ENCODE measurements at places on chromosomes 7 and 10.

GRCh38 chr10:130180416-130180815, 44.2 kb downstream of the GLRX3 start:
- DNase-seq = no peak

GRCh38 chr7:119561751-119562150, 711.2 kb upstream of the KCND2 start:
- DNase-seq = no peak

GRCh38 chr10:22984066-22984465, 56.2 kb downstream of the ARMC3 start:
- no peak for DNase-seq

- no peak for DNase-seq
These were observed 107.2 kb upstream of the INHBA start for GRCh38 chr7:41809940-41810576.

GRCh38 chr7:111235709-111236108, 144.8 kb downstream of the LRRN3 start:
- no peak for DNase-seq

DNA sequence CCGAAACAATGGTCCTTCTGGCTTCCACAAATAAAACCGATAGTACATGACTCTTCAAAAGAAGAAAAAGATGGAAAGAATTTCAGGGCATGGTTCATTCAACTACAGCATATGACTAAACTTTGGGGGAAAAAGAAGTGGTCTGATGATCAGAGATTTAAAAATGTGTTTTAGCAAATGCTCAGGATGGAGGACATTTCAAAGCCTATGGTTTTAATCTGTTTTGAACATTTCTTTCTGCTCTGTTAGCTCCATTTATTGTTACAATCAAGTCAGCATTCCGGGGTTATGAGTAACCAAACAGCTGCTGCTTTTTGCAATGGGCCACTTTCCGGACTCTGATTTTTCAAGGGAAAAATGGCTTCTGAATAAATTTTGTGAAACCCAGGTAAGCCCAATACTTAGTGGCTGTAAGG, 142.4 kb downstream of the CUBN start:
- DNase-seq = no peak

- no peak for DNase-seq
These were observed 55.4 kb downstream of the TBXAS1 start for GRCh38 chr7:139884441-139884840.

DNA sequence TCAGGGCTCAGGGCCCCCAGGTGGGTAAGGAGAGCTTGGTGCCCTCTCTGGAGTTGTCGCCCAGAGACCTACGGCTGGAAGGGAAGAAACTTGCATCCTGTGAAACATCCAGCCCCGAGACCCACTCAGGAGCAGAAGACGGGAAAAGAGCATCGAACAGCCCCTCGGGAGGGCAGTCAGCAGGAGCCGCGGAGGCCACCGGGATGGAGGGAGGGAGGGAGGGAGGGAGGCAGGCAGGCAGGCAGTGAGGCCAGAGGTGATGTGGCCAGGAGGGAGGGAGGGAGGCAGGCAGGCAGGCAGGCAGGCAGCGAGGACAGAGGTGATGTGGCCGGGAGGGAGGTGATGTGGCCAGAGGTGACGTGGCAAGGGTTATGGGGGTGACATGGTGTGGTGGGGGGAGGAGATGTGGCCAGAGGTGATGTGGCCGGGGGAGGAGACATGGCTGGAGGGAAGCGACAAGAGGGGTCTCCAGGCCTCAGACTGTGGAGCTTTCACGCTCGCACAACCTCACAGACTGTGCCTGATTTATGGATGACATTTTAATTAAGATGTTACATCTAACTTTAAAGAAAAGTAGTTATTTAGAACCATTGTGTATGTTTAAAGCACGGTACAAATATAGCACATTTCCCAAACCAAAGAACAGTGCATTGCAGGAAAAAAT, 141.1 kb downstream of the DIP2C start:
- no peak for DNase-seq

- no peak for DNase-seq
These were observed 23.7 kb upstream of the CCDC172 start for GRCh38 chr10:116300542-116300941.

- DNase-seq = no peak
These were observed 55.6 kb downstream of the C1GALT1 start for GRCh38 chr7:7237978-7238267.

- DNase-seq = no peak
These were observed 94.4 kb downstream of the GLRX3 start for GRCh38 chr10:130230611-130231010.

GRCh38 chr10:110461088-110461487, 36.6 kb upstream of the DUSP5 start:
- DNase-seq = no peak

GRCh38 chr10:228366-228765, 93.1 kb downstream of the ZMYND11 start:
- DNase-seq = no peak

- DNase-seq = no peak
These were observed 31.1 kb downstream of the ZC3HAV1 start for GRCh38 chr7:139078399-139078798.

- no peak for DNase-seq
These were observed 3.3 kb downstream of the PCDH15 start for GRCh38 chr10:54797636-54798321.

GRCh38 chr7:112105584-112106530, 100.3 kb downstream of the DOCK4 start:
- no peak for DNase-seq

GRCh38 chr7:39691821-39692220, 68.4 kb downstream of the RALA start:
- no peak for DNase-seq

- no peak for DNase-seq
These were observed 181.6 kb downstream of the NXPH1 start for GRCh38 chr7:8615019-8615418.

DNA sequence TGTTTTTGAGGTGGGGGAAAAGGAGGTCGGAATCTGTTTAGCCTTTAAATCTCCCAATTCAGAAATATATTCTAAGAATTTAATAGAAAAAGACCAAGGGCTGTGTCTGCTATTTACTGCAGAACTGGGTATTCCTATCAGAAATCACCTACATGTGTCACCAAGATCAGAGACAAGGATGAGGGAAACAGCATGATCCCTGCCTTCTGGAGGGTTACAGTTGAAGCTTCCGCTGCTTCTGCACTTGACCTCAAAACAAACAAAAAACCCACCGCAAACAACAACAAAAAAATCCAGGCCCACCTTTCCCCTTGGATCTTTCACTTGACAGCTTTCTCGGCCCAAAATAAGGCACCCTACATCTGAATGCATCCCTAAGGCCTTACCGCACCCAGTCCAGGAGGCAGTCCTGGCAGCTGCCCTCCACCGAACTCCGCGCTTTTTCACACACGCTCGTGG, 750 bp upstream of the CDK14 start:
- DNase-seq = no peak

GRCh38 chr7:143504215-143504936, 26.7 kb downstream of the TAS2R41 start:
- no peak for DNase-seq

GRCh38 chr10:124849111-124849773, 47.6 kb downstream of the ABRAXAS2 start:
- DNase-seq = no peak

- DNase-seq = no peak
These were observed 38.6 kb upstream of the MET start for GRCh38 chr7:116633131-116633988.

GRCh38 chr7:71972534-71972933, 439.6 kb downstream of the CALN1 start:
- DNase-seq = no peak

- no peak for DNase-seq
These were observed 141.9 kb upstream of the RHEB start for GRCh38 chr7:151661587-151661986.

GRCh38 chr10:107579970-107580369, 415.5 kb upstream of the SORCS1 start:
- DNase-seq = no peak

DNA sequence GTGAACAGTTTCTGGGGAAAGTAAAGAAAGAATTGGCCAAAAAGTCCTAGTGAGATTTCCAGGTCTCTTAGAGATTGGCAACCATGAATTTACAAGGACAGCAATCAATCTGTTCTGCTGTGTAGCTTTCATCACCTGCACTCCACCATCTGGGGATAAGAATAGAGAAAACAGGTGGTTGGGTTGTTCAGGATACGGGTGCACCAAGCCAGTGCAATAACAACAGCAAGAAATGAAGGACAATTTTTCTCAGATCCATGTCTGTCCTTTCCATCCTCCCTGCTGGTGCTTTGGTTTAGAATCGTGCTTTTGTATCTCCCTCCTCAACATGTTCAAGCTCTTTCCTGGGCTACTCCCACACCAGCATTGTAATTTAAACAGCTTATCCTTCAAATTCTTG, 787.7 kb downstream of the GRID1 start:
- DNase-seq = no peak

- DNase-seq = no peak
These were observed 726.8 kb downstream of the GRM8 start for GRCh38 chr7:126525906-126526305.

DNA sequence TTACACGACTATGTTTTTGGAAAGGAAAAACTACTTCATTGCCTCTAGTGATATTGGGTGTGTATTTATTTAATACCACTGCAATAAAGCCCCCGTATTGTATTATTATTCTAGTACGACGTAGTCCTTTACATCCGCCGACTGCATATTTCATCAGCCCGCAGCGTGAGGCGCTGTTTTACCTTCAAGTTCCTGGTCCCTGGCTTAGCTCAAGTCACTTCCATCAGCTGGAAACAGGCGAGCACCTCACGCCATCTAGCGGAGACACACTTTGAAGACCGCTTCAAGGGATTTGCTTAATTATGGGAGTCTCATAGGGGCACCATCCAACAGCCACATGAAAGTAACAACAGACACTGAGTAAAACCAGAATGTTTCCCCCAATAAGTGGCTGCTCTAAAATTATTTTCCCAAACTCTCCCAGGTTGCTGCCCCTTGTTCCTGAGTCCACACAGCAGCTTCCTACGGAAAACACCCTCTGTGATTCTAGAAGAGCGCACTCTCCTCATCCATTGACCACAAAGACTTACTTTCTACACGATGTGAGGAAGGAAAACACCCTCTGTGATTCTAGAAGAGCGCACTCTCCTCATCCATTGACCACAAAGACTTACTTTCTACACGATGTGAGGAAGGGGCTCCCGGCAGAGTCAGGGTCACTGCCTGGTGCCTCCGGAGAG, 15.7 kb upstream of the ITIH2 start:
- DNase-seq = peak; percentile 43

DNA sequence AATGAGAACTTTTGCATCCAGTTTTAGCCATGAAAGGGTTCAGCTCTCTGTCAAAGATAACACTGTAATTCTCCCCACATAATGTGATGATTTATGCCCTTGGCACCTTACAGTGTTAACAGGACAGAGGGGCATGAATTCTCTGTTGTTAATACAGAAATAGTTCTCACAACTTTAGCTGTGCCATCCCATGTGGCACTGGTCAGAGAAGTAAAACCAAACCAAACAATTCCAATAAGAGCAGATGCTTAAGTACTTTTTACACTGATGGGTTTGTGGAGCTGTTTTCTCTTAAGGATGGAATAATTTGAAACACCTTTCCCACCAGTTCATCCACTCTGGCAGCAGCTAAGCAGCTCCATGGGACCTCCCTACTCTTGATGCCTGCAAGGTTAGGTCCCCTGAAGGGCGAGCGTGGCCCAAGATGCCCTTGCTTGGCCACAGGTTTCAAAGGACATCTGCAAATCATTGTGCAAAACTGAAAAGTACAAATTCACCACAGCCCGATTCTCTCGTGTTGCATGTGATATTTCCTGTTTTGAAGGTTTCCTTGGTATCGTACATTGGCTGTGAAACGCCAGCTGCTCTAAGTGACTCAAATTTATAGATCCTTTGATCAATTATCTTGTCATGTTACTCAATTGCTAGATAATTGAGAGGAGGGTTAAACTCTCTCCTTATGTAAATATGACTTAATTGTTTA, 82.5 kb upstream of the CREB5 start:
- no peak for DNase-seq

- DNase-seq = no peak
These were observed 10.7 kb upstream of the IDI2 start for GRCh38 chr10:1036341-1036791.

DNA sequence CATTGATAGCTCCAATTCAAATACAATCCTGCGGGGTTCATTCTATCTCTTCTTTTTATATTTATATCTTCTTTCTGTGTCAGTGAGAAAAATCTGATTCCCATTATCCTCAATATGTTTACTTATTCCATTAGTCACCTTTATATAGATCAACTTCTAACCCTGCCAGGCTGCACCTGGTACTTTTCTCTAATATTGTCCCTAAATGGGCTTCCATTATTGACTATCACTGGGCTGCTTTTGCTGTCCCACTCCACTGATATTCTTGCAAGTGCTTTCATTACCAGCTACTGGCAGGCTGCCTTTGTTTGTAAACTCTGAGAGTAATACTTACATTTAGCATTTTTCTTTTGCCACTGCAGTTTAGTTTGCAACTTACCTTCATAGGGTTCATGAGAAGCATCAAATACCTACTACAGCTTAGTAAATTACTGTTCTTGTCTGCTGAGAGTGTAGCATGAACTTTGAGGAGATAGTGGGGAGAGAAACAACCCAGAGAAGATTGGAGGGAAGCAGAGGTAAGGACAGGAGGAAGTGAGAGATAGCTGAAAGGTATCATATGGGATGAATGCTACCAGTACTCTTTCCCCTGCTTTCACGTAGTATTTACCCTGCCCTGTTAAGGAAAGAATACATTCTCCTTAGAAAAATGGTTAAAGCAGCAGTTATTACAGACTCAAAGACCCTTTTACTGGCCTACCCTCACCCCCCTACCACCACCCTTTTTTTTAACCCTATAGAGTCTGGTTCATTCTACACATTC, 119.1 kb downstream of the PHTF2 start:
- no peak for DNase-seq

DNA sequence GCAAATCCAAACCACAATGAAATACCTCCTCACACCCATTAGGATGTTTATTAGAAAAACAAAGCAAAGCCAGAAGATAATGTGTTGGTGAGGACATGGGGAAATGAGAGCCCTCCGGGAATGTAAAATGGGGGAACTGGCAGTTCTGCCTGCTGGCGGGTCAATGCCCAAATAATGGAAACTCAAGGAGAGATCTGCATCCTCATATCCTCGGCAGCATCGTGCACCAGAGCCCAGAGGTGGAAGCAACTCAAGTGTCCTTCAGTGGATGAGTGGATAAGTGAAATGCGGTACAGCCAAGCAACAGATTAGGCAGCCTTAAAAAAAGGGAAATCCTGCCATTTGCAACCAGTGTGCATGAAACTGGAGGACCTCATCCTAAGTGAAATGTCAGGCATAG, 325.2 kb downstream of the WDR37 start:
- DNase-seq = no peak

GRCh38 chr10:129852829-129853561, 111.1 kb downstream of the EBF3 start:
- DNase-seq = no peak

GRCh38 chr10:91549262-91549661, 83.6 kb downstream of the PPP1R3C start:
- DNase-seq = no peak

All from stimulated activated CD4-positive, alpha-beta T cell treated with anti-CD3 and anti-CD28 coated beads, Interleukin-1b, Interleukin-23, amount 100 ng/mL, for 24 hours (primary cell).